Upper lobe of left lung (tissue), 6 donors: ENCODE measurements at places on chromosomes 2 and 18.

- DNase-seq, result no peak
These were observed 15.6 kb downstream of the ARHGEF33 start for GRCh38 chr2:38905251-38905650.

DNA sequence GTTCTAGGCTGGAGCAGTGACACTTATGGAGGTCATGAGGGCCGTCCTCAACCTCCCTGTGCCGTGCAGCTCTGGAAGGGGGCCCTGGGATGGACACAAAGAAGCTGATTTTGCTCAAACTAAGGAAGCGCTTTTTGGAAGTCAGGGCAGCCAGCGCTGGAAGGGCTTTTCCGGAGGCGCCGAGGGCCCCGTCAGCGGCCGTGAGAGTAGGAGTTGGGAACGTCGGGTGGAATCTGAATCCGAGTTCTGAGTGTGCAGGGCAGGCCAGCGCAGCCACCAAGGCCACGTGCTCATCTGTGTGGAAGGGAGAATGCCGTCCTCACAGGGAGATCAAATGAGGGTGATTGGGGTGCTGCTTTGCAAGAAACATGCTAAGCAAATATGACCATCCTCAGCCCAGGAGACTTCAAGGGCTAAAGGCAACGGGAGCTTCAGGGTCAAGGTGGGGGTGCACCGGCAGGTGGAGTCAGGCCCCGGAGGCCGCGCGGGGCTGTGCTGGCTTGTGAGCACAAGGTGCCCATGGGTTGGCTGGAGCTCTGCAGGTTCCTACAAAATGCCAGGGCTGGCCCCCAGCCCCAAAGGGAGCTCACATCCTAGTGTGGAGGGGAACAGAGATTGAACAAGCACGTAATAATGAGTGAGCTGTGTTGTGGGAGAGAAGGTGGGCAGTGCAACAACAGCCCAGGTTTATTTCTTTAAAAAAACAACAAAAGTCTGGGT is 70.4 kb upstream of the HPCAL1 start:
- peak; percentile 76 for DNase-seq

DNA sequence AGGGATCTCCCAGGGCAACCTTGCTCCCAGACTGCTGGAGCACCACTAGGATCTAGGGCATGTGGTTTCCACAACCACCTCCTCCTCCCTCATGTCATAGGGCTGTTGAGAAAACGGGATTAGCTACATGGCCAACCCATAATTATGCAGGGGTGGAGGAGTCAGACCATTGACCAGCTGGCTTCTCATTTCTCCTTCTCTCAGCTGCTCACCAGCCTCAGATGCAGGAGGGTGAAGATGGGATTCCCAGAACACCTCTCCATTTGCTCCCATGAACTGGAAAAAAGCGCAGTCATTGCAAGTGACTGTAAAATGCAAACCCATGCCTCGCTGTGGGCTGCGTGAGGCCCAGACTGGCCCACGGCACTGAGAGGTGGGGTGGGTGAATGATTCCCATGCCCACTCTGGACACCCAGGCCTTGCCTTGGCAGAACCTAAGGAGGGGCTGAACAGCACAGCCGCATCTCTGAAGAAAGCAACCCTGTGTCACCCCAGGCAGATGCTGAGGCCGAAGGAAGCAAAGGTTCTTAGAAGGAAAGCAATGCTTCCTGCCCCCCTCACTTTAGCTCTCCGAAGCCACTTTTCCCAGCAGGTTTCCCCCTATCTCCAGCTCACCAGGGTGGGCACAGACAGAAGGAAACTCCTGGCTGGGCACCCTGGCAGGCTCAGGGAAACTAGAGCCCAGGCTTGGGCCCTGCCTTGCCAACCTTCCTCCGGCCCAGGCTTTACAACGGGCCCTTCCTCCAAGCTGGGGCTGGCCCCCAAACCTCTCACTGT is 69.6 kb upstream of the RTN4 start:
- DNase-seq, result no peak

GRCh38 chr2:189150033-189150432 is 29.5 kb downstream of the COL5A2 start:
- DNase-seq, result no peak

DNA sequence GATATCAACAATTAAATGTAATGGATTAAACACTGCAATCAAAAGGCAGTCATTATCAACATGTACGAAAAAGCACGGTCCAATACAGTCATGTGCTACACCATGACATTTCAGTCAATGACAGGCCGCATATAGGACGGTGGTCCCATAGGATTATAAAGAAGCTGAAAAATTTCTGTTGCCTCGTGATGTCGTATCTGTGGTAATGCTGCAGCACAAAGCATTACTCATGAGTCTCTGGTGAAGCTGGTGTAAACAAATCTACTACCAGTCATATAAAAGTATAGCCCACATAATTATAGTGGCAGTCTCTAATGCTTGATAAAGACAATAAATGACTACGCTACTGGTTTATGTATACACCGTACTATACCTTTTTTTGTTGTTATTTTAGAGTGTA is 58.4 kb downstream of the RABL2A start:
- no peak for DNase-seq

- no peak for DNase-seq
These were observed 4.1 kb downstream of the CDK5R2 start for GRCh38 chr2:218963601-218964000.

- DNase-seq, result no peak
These were observed 27.8 kb downstream of the DDX1 start for GRCh38 chr2:15619510-15619909.
